HepG2 (cell line): ENCODE measurements at places on chromosomes 1 and 21. TPM values are rescaled to one million over a fixed set of nuclear protein-coding genes. Genes with fewer than 3 reads are reported as not detected.
A peak's percentile ranks its signal among the peaks of the same experiment; 100 is the strongest.

FGR gene
- polyA plus RNA-seq = 0.04 TPM in 1 of 2 replicates, not detected in the other

BMP8B gene
- 0.41 and 0.48 TPM in 2 replicates for polyA plus RNA-seq

ATXN7L2 gene
- polyA plus RNA-seq = 2.8 and 3.0 TPM in 2 replicates

GRCh38 chr1:212242288-212242984 lies 42.8 kb upstream of the PPP2R5A start:
- DNase-seq = peak; percentile 79

OLFM3 gene
- polyA plus RNA-seq = not detected in 2 replicates
